ENCODE measurements at places on chromosomes 7 and 10.

DNA sequence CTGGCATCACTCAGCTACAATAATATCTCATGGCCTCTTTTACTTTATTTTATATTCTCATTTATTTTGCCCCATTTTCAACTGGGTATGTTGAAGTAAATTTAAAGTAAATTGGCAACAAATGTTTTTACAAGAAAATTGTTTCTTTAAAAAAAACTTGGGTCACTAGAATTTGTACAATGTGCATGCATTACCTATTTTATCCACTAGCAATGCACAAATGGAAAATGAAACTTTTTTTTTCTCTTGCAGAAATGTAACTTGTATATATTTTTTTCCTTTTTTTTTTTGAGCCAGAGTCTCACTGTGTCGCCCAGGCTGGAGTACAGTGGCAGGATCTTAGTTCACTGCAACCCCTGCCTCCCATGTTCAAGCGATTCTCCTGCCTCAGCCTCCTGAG is 10.3 kb upstream of the H2AZ2 start:
- peaks cover 2% of the 10 kb centered on the region for H3K4me1 ChIP-seq
- no peak for DNase-seq
- H3K36me3 ChIP-seq = no peaks in the 10 kb centered on the region
- H3K27ac ChIP-seq = no peak overlapping the region
- no peak overlapping the region for H3K4me3 ChIP-seq
- no peaks in the 10 kb centered on the region for H3K27me3 ChIP-seq

DNA sequence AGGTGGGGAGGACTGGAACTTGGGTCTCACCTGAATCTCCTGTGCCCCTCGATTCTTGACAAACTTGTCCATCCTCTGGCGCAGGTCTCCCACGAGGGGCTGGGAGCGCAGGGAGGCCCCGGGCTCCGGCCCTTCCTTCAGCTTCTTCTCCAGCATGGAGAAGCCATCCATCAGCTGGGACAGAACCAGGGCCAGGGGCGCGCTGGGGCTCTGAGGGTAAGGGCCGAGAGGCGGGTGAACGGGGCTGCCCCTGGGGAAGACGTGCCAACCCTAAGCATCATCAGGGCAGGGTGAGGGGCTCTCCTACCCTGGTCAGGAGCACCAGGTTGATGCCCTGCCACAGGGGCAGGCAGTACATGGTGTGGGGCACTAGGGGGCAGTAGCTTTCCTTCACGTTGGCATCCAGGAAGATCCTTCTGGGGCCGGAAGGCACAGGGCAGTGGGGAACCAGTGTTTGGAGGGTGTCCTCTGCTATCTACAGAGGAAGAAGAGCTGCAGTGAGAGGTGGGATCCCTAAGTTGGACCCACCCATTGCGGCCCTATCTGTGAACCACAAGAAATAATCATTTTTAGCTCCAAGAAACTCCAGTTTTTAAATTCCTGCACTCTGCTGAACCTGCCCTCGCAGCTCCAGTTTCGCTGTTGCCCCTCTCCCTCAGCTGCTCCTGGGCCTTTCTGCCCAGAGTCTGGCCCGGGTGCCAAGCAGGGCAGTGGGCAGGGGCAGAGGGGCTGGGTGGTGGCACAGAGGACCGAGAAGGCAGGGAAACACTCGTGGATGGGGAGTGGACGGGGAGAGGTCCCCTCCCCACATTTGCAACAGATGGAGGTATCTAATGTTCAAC is 10.8 kb upstream of the PYROXD2 start:
- DNase-seq = peak; percentile 25
- H3K4me3 ChIP-seq = no peak overlapping the region
- peaks cover 5% of the 10 kb centered on the region for H3K36me3 ChIP-seq
- no peaks in the 10 kb centered on the region for H3K4me1 ChIP-seq

GRCh38 chr7:131225619-131226513 is 101.8 kb upstream of the MKLN1 start:
- peak overlapping the region; percentile 39 for H3K27ac ChIP-seq
- H3K36me3 ChIP-seq = no peaks in the 10 kb centered on the region
- H3K27me3 ChIP-seq = no peaks in the 10 kb centered on the region
- no peak for DNase-seq
- H3K4me1 ChIP-seq = peaks cover 15% of the 10 kb centered on the region

- DNase-seq = no peak
- no peaks in the 10 kb centered on the region for H3K27me3 ChIP-seq
- no peak overlapping the region for H3K4me3 ChIP-seq
- H3K36me3 ChIP-seq = no peaks in the 10 kb centered on the region
- H3K27ac ChIP-seq = no peak overlapping the region
Observed at GRCh38 chr10:54402576-54402975, 398.5 kb downstream of the PCDH15 start.

DNA sequence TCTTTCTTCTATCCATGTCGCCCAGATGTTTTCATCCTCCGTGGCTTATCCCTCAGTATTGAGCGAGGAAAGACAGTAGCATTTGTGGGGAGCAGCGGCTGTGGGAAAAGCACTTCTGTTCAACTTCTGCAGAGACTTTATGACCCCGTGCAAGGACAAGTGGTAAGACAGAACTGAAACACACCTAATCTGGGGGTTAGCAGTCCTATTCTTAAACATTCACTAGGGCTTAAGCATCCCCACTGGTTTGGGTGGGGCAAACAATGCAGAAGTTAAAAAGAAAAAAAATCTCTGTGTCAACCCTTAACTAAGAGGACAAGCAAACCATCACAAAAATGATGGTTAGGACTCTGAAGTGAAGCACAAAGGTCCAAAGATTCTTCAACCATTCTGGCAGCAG is 43.8 kb downstream of the SP8 start:
- H3K4me3 ChIP-seq = no peak overlapping the region
- no peaks in the 10 kb centered on the region for H3K36me3 ChIP-seq
- H3K4me1 ChIP-seq = no peaks in the 10 kb centered on the region
- DNase-seq = no peak
- H3K27me3 ChIP-seq = peaks cover 5% of the 10 kb centered on the region

DNA sequence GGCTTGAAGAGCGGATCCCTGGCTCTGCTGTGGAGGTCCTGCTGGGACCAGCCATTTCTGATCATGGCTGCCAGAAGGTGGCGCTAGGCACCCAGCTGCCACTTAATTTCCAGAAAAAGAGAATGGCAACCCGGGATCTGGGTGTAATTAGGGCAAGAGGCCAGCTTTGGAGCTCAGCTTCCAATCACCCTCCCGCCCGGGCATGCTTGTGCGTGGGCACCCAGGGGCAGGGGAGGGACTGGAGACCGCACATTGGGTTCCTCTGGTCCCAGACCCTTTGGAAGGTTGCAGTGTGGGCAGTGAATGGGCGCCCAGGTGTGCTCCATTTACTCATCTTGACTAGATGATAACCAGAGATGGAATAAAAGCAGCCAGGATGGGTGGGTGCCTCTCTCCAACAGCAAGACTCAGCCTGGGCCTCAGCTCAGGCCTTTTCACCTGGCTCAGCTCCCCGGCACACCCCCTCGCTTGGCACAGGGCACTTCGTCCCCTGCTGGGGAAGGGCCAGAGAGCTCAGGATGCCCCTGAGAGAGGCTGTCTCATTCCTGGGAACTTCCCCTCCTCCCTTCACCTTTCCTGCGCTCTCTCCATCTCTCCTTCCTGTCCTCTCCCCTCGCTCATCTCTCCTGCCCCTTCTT is 14.7 kb downstream of the FAM241B start:
- peaks cover 2% of the 10 kb centered on the region for H3K36me3 ChIP-seq
- no peak overlapping the region for H3K4me3 ChIP-seq
- no peak for DNase-seq
- peaks cover 12% of the 10 kb centered on the region for H3K27me3 ChIP-seq

- no peak for DNase-seq
- peak overlapping the region; percentile 74 for H3K27ac ChIP-seq
- peaks cover 22% of the 10 kb centered on the region for H3K4me1 ChIP-seq
- H3K4me3 ChIP-seq = no peak overlapping the region
- H3K27me3 ChIP-seq = peaks cover 12% of the 10 kb centered on the region
- peaks cover 2% of the 10 kb centered on the region for H3K36me3 ChIP-seq
Observed at GRCh38 chr7:73823873-73824592, 6.8 kb upstream of the CLDN4 start.

- H3K4me1 ChIP-seq = peaks cover 11% of the 10 kb centered on the region
- H3K27me3 ChIP-seq = peaks cover 5% of the 10 kb centered on the region
- no peaks in the 10 kb centered on the region for H3K36me3 ChIP-seq
- DNase-seq = no peak
- H3K27ac ChIP-seq = no peak overlapping the region
- no peak overlapping the region for H3K4me3 ChIP-seq
Observed at GRCh38 chr10:397321-398068, 262.2 kb downstream of the ZMYND11 start.

DNA sequence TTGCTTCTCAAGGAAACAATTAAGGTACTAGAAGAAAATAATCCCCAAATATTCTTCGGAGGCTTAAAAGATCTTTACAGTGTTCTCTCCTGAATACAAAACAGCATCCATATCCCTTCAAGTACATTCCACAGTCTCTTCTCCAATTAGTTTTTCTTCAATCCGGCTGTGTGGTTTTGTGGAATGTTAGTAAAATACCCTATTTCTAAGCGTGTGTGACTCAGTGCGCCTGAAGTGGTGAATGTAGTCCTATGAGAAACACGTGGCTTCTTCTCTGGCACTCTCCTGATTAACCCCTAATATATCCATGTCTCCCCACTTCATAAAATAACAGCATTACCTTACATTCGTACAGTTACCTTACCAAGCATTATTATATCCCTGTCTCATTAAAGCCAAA is 570.2 kb downstream of the ARL4A start:
- H3K36me3 ChIP-seq = no peaks in the 10 kb centered on the region
- H3K27ac ChIP-seq = no peak overlapping the region
- no peak overlapping the region for H3K4me3 ChIP-seq
- DNase-seq = no peak
- H3K4me1 ChIP-seq = peaks cover 2% of the 10 kb centered on the region
- peaks cover 29% of the 10 kb centered on the region for H3K27me3 ChIP-seq

- no peaks in the 10 kb centered on the region for H3K27me3 ChIP-seq
- H3K27ac ChIP-seq = no peak overlapping the region
- no peak for DNase-seq
- H3K4me3 ChIP-seq = no peak overlapping the region
- H3K4me1 ChIP-seq = peaks cover 2% of the 10 kb centered on the region
Observed at GRCh38 chr7:157250605-157251228, 86.1 kb upstream of the DNAJB6 start.

DNA sequence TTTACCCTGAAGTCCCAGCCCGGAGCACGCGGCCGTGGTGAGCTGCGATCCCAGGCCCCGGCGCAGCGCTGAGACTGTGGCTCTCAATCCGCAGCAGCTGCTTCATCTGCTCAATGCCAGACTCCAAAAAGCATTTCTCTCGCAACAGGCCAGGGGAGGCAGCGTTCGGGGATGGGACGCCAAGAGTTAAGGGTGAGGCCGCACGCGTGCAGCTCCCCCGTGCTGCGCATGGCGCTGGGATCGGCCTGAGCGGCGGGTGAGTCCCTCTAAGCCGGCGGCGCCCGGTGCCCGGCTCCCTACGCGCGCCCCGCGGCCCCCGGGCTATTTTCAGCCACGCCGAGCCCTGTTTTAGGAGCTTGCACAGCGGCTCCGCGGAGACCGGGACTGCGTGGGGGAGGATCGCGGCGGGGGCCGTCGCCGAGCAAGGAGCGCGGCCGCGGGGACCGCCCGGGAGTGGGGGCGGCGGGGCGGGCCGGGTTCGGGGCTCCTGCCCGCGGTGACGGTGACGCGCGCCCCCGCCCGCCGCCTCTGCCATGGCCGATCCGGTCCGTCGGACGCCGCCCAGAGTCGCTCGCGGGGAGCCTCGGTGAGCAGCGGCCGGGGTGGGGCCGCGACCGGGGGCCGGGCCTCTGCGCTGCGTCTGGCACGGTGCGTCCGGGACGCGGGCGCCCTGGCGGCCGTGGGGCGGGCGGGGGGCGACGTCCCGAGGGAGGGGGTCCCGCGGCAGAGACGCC is 29.4 kb upstream of the JAKMIP3 start:
- H3K36me3 ChIP-seq = peaks cover 2% of the 10 kb centered on the region
- peak overlapping the region; percentile 52 for H3K4me3 ChIP-seq
- H3K4me1 ChIP-seq = peaks cover 2% of the 10 kb centered on the region
- H3K27me3 ChIP-seq = peaks cover 73% of the 10 kb centered on the region
- H3K27ac ChIP-seq = no peak overlapping the region

DNA sequence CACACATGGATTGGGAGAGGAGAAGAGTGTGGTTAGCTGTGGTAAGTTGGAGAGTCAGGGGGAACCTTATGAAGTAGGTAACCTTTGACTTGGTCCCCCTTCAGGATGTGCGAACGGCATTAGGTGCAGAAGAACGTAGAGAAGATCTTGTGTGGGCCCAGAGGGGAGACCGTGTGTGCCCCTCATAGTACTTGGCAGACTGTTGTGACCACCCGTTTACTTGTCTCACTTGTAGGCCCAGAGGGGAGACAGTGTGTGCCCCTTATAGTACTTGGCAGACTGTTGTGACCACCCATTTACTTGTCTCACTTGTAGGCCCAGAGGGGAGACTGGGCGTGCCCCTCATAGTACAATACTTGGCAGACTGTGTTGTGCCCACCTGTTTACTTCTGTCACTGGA is 2.6 kb downstream of the GTPBP4 start:
- peaks cover 29% of the 10 kb centered on the region for H3K4me1 ChIP-seq
- peak overlapping the region; percentile 97 for H3K4me3 ChIP-seq
- H3K36me3 ChIP-seq = peaks cover 10% of the 10 kb centered on the region
- H3K27me3 ChIP-seq = no peaks in the 10 kb centered on the region
- no peak overlapping the region for H3K27ac ChIP-seq
- DNase-seq = no peak

DNA sequence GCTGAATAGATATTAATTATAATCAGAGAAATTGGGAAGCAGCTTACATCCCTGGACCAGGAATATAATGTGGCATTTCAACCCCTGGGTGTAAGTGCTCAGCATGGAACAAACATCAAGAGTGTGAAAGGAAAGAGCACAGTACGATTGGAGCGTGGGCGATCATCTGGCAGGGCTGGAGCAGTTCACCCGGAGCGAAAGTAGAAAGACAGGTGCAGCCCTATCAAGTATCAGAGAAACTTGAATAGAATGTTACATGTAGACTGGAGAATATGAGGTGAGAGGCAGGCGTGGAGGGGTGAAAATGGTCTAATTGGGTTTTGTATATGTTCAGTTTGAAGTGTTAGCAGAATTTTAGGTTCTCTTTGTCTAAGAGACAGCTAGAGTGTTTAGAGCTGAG is 303.0 kb downstream of the MDFIC start:
- DNase-seq = no peak
- no peak overlapping the region for H3K27ac ChIP-seq
- H3K4me3 ChIP-seq = no peak overlapping the region
- no peaks in the 10 kb centered on the region for H3K36me3 ChIP-seq

DNA sequence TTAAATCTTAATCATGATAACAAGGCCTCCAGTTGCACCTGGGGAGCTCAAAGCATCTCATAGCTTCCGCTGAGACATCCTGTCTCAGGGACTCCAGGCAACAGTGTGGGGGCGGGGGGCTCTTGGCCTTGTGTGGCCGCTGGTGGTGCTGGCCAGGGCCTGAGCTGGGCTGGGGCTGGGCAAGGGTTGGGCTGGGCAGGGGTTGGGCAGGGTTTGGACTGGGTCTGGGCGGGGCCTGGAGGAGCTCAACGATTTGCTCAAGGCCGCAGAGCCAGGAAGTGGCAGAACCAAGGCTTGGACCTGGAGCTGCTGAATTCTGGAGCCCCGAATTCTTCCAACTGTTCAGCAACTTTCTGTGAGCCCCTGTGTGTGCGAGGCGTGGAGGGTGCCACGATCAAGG is 37.9 kb upstream of the PSMG3 start:
- no peak for DNase-seq
- H3K27me3 ChIP-seq = peaks cover 49% of the 10 kb centered on the region
- peaks cover 5% of the 10 kb centered on the region for H3K4me1 ChIP-seq
- no peaks in the 10 kb centered on the region for H3K36me3 ChIP-seq
- no peak overlapping the region for H3K4me3 ChIP-seq

GRCh38 chr10:120744040-120744439 is 107.1 kb upstream of the WDR11 start:
- H3K36me3 ChIP-seq = no peaks in the 10 kb centered on the region
- no peaks in the 10 kb centered on the region for H3K4me1 ChIP-seq
- H3K4me3 ChIP-seq = no peak overlapping the region
- no peak for DNase-seq

All from T-helper 17 cell (primary cell).